AG04449 (cell line): ENCODE measurements at places on chromosomes 7 and 10.

- DNase-seq: no peak
These were observed 43.0 kb upstream of the RPA3 start for GRCh38 chr7:7761340-7761973.

DNA sequence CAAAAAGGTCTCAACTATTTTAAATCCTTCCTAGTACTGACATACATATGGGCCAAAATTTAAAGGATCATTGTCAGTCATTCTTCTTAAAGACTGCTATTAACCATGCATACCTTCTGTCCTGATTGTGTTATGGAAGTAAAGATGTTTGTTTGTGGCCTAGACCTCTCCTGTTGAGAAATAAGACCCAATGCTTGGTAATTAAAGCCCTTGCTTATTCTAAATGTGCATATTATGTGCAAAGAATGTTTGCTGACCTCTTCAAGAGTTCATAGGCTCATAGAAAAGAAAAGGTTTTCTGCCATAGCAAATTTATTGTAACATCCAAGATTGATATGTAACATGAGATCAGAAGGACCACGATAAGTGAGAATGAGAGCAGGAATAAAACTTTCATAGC is 145.6 kb downstream of the TWIST1 start:
- no peak for DNase-seq

DNA sequence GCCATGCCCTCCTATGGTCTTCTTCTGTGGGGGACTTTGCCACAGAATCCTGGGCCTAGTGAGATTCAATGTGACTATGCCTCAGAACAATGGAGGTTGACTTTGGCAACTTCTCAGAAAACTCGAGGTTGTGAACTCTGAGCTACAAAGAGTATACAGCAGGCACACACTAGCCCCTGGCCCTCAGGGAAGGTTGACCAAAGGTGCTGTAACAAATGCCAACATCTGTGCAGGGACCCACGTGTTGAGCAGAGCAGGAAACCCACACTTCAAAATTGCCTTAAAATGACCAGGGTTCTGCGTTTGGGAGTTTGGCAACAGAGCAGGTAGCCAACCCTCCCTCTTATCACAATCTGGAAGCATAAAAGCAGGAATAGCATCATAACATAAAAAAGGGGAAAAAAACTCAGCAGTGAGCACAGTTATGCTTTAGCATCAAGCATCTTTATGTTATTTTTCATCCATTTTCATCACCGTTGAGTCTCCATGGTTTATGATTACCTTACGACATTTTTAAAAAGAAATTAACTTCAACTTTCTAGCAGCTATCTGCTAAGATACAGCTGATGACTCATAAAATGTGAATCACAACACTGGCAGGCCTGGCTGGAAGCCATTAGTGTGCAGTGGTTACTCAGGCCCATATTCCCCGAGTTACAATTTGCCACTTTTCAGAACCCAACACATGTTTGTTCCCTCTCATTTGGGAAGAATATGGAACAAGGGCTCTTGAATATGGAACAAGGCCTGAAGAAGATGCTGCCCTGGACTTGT is 11.1 kb downstream of the PRLHR start:
- DNase-seq: peak; percentile 10

- no peak for DNase-seq
These were observed 10.2 kb upstream of the PRLHR start for GRCh38 chr10:118605694-118606093.
